ENCODE measurements at places on chromosomes 5 and 9.

DNA sequence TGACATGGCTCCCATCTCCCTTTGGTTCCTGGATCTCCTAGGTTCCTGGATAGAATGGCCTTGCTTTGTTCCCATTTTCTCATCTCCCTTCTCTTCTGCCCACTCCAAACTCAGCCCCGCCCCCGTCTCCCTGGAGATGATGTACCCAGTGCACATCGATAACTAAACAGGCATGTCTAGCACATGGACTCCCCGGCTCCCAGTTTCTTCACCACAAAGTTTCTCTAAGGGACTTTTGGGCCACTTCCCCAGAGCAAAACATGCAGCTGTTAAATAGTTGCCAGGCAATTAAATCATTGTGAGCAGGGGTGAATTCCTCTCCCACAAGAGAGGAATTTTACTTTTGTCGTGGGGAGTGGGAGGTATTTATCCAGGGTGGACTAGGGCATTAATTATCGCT, 259.0 kb downstream of the GADD45G start:
- no peak for DNase-seq

DNA sequence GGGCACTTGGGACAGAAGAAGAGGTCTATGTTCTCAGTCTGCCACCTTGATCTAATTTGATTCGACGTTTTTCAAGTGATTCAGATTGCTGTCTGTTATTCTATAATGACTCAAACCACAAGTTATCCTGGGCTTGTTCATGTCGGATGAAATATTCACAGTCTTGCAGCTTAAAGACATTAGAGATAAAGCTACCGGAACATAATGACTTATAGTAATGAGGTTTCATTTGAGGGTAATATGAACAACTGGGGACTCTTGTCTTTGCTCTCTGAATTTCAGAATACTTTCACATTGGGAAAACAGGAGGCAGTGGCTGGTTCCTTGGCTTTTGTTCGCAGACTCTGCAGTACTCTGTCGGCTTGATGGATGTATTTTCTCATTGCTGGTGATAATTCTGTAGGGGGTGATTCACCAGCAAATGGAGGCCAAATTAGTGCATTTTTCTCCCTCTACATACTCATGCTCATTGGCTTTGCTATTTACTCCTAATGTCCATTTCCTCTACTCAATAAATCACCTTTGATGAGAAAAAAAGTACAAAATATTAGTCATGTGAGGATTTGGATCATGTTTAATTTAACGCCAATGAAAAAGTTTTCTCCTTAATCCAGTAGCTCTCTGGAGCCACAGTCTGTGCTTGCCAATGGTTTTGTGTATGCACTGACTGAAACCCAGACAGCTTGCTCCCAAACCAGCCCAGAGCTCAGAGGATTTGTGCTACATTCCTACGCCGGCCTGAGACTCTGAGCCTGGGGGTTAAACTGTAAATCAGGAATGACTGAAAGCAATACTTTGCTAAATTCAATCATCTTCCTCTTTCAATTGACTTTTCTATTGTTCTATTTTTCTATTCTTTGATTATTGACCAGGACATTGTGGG, 154.7 kb upstream of the ANKH start:
- DNase-seq, result no peak

DNA sequence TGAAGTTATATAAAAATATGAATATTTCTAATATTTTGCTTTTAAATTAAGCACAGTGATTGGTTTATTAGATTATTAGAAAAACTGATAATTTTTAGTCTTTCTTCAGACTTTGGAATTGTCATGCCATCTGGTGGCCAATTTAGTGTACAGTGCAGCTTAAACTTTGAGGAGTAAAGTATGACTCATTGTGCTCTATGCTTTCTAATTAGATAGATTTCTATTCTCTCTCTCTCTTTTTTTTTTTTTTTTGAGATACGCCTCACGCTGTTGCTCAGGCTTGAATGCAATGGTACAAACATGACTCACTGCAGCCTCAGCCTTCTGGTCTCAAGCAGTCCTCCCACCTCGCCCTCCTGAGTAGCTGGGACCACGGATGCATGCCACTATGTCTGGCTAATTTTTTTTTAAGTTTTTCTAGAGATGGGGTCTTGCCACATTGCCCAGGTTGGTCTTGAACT, 42.1 kb upstream of the GPR21 start:
- DNase-seq, result peak; percentile 37

DNA sequence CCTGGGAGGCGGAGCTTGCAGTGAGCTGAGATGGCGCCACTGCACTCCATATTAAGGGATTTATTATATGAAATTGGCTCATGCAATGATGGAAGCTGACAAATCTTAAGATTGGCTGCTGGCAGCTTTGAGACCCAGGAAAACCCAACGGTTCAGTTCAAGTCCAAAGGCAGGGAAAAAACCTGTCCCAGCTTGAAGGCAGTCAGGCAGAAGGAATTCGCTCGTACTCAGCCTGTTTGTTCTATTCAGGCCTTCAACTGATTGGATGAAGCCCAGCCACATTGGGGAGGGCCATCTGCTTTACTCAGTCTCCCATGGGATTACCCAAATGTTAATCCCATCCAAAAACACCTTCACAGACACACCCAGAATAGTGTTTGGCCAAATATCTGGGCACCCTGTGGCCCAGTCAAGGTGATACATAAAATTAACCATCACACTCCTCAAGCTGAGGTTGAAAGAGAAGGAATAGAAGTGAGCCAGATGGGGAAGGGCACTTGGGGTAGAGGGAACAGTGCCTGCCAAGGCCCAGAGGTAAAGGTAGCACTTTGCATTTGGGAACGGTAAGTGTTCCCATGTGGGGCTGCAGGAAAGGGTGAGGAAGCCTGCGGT, 8.5 kb upstream of the ORM1 start:
- no peak for DNase-seq

DNA sequence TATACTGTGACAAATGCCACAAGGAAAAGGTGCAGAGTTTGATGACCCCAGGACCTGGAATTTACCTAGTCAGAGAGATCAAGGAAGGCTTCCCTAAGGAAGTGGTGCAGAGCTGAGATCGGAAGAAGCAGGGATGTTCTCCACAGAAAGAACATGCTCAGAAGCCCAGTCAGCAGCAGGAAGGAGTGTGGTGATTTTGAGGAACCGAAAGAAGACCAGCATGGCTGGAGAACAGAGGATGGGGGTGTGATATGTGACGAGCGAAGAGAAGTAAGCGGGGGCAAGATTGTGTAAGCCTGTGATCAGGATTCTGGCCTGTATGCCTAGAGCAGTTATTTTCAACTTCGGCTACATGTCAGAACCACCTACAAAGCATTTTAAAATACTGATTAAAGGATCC, 18.7 kb upstream of the PIK3R1 start:
- DNase-seq, result no peak

DNA sequence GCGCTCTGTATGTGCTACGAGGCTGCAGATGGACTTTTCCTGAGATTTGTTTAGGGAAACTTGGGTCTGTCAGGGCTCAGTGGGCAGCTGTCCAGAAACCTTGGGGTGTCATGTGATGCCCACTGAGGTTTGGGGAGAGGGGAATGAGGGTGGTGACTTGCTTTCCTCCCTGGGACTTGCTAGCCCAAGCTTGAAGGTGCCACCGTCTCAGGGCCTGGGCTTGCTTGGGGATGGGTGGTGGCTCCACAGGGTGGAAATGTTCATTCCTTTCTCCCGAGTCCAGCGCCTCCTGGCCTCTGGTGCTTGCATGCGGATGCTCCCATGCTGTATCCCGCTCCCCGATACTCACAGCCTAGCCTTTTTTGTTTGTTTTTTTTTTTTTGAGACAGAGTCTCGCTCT, 33.3 kb downstream of the ZNF618 start:
- DNase-seq, result no peak

DNA sequence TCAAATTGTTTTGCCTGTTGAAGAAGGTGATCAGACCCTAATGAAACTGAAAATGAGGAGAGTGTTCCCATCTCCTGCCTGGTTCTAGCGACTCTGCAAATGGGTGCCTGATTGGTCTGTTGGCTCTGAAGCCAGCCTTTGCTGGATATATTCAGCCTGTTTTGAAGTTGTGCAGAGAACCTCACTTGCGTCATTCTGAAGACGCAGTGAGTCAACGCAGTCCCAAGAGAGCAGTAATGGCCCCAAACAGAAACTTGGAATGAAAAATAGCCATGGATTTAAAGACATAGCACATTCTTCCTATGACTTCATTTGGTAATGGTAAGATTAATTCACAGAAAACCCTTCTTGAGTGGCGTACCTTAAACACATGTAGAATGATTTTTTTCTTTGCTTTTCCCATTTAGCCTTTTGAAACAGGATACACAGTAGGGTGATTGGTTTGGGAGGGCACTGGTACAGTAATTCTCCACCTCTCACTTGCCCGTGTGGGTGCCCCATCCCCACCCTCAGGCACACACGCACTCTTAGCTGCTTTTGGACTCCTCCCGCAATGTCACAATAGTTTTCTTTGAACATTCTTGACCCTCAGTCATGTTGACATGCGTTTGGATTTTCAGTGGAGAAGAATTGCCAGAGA, 54.1 kb upstream of the ABL1 start:
- DNase-seq, result no peak

- DNase-seq, result no peak
Measured at GRCh38 chr9:14937216-14937615, 27.0 kb upstream of the FREM1 start.

- no peak for DNase-seq
Measured at GRCh38 chr5:16871746-16872339, 64.2 kb downstream of the MYO10 start.

- DNase-seq, result no peak
Measured at GRCh38 chr9:134438195-134438788, 112.0 kb downstream of the RXRA start.

DNA sequence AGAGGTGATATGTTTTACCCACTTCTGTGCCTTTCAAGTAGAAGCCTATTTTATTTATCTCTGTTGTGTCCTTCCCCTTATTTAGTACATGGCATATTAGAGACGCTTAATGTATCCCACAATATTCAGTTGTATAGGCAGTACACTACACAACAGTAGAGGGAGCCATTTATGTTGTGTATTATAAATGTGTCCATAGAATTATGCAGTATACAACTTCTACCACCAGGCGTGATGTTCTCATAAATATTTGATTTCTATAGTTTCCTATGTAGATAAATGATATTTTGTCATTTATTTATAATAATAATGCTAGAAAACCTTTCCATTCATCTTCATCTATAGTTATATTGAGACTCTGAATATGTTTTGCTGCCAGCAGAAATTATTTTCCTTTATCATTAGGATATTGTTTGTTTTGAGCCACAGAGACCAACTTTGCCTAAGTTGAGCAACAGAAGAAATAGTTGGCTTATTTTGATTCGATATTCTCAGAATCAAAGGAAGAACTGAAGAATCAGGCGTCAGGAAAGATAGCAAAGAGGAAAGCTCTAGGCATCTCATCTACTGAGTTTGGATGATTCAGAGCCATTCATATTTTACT, 81.7 kb downstream of the ADAMTS19 start:
- DNase-seq, result no peak

- no peak for DNase-seq
Measured at GRCh38 chr9:135647884-135648283, 8.5 kb upstream of the GLT6D1 start.

DNA sequence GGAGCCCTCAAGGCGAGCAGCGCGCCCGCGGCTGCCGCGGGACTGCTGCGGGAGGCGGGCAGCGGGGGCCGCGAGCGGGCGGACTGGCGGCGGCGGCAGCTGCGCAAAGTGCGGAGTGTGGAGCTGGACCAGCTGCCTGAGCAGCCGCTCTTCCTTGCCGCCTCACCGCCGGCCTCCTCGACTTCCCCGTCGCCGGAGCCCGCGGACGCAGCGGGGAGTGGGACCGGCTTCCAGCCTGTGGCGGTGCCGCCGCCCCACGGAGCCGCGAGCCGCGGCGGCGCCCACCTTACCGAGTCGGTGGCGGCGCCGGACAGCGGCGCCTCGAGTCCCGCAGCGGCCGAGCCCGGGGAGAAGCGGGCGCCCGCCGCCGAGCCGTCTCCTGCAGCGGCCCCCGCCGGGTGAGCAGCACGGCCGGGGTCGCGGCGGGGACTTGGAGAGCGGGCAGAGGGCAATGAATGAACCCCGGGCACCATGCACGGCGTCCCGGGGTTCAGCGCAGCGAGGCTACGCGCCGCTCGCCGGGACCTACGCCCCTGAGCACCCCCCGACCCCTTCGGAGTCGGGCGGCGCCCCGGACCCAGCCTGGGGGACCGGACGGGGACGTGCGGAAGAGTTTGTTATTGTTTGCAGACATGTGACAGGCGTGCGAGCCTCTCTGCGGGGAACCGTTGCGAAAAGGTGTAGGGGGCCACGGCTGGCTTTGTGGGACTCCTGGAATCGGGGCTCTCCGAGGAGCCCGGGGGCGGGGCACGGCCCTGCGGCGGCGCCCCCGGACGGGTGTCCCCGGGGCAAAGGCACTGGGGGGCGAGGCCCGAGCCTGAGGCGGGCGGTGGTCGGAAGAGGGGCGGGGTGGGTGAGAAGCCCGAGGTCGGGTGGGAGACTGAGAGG, 553 bp downstream of the MAP3K1 start:
- peak; percentile 28 for DNase-seq

DNA sequence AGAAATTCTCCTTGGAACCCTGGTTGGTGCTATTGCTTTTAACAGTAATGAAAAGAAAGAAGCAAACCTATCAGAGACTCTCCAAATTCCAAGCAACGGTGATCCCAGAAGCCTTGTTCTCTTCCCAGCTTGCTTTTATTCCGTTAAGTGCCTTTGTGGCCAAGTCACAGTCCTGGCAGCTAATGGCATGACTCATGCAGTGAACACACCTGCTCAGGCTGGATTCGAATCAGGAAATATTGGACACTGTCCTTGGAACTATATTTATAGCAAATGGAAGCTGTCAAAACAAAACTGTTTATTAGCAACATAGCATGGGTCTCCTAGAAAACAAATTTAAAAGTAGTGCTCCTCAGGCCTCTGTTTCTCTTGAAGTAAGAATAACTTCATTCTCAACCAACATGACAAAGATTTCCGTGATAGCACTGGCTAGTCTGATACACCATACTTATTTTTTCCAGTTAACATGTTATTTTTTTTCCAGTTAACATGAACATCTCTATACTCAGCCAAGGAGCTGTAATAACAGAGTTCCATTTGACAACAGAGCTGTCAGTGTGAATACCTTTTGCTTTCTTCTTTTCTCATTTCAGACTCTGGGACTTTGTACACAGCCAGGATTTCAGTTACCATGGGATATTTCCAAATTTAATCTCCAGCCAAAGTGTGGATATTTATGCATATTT, 502.4 kb downstream of the GADD45G start:
- no peak for DNase-seq

DNA sequence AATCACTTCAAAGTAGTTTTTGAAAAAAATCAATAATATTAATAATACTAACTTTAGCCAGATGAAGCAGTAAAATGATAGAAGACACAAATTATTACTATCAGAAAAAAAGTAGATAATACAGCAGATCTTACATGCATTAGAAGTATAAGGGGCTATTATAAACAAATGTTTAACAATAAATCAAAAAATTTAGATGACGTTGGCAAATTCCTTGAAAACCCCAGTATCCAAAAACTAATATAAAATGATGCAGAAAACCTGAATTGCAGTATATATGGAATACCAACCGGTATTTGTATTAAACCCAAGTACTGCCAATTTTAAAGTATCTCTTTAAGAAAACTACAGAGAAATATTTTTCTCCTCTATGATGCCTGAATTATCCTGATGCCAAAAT, 573.3 kb upstream of the CTNND2 start:
- no peak for DNase-seq
